ENCODE measurements at places on chromosomes 16 and 17.

DNA sequence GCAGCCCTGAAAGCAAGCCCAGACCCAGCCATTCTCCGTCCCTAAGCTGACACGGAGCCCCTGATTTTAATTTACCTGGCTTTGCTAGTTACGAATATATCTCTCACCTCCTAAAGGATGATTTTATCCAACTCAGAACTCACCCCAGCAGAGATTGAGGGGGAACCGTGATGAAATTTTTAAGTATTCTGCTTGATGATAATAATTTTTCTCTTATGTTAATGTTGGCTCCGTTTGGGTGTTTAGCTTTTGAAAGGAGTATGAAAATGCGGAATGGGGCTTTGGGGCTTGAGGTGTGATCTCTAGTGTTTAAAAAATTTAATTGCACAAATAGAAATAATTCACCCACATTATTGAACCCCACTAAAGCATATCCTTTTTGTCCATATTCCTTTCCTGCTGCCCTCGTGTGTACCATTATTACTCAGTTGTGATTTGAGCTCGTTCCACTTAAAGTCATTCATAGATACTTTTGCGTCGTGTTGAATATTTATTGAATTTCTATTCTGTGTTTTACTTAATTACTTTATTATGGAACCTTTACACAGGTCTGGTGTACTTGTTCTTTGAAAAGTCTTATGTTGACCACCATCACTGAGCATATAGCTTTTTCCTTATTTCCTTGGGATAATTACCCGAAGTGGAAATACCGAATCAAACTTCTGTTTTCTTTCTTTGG, 775 bp downstream of the PRPSAP2 start:
- no peak for DNase-seq

- no peak for DNase-seq
These were observed 13.0 kb downstream of the SLC26A11 start for GRCh38 chr17:80233202-80233601.

DNA sequence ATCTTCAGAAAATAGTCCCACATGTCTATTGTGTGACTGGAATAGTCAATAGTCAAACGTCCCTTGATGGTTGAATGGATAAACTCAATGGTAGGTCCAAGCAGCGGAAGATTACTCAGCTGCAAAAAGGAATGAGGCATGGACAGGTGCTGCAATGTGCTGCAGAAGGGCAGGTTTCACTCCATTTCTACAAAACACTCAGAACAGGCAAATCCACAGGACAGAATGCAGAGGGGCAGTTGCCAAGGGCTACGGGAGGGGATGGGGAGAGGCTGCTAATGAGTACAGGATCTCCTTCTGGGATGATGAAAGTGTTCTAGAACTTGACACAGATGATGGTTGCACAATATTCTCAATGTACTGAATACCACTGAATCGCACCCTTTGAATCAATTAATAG, 151.0 kb downstream of the RBFOX3 start:
- DNase-seq, result no peak

- no peak for DNase-seq
These were observed at the start of gene AHSP for GRCh38 chr16:31527734-31528274. AHSP (plus strand) TSS chr16:31527900; CDS start chr16:31528140, 240 bp downstream.

DNA sequence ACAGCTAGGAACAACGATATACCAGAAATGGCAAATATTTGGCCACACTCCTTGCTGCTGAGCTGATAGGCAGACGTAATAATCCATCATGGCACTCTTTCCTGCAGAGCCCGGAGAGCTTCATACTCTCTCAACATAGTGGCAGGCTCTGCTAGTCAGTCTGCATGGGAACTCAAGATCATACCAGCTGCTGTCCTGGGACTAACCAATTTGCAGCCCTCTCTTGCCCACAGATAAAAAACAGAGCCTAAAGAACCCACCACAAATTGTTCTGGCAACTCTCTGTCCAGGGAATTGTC, 13.5 kb downstream of the GSDMB start:
- DNase-seq, result no peak

DNA sequence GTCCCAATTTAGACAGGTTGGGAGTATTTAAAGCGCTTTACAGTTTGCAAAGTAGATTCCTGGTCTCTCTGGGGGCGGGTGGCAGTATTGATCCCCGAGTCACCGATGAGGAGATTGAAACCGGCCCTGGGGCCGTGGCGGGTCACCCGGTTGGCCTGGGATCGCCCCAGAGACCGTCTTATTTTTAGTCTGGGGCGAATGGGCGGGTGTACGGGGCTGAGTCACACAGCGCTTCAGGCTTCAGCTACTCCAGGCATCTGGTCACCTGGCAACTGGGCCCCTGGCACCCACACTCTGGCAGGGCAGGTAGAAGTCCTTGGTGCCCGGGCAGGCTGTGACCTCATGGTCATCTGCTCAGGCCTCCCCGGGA, 669 bp downstream of the MIEF2 start:
- DNase-seq, result no peak

GRCh38 chr16:68091380-68092261, 6.5 kb downstream of the NFATC3 start:
- no peak for DNase-seq

GRCh38 chr16:7344830-7345780, 12.5 kb downstream of the RBFOX1 start:
- DNase-seq, result no peak

GRCh38 chr17:66445229-66445628, 142.8 kb downstream of the PRKCA start:
- no peak for DNase-seq
